Mammary epithelial cell (primary cell): ENCODE measurements at places on chromosomes 6 and 20.

DNA sequence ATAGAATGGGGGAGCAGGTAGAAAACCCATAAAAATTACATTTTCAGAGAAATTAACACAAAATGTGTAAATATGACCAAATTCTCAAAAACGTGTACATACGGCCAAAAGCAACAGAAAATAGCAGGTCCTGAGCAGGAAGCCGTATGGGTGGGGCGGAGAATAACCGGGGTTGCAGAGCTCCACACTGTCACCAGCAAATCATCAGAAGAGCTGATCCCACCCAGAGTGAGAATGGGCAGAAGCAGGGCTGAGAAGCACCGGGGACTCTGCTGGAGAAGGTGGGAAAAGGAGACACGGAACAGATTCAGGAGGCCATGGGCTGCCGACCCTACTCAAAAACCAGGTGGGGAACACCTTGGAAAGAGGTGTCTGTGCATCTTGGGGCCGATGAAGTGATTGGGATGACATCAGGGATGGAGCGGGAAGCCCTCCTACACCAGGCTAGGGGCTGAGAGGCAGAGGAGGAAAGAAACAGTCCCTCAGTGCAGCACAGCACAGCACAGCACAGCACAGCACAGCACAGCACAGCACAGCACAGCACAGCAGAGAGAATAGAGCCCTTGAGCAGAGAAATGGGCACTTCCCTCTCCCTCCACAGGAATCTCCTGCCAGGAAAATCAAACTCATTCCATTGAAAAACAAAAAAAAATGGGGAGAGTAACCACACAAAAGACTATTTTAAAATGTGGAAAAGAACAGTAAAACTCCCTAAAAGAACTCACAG, 22.3 kb downstream of the STX7 start:
- no peak for DNase-seq

GRCh38 chr20:59938221-59938620, 1.9 kb downstream of the PPP1R3D start:
- peak; percentile 33 for DNase-seq

DNA sequence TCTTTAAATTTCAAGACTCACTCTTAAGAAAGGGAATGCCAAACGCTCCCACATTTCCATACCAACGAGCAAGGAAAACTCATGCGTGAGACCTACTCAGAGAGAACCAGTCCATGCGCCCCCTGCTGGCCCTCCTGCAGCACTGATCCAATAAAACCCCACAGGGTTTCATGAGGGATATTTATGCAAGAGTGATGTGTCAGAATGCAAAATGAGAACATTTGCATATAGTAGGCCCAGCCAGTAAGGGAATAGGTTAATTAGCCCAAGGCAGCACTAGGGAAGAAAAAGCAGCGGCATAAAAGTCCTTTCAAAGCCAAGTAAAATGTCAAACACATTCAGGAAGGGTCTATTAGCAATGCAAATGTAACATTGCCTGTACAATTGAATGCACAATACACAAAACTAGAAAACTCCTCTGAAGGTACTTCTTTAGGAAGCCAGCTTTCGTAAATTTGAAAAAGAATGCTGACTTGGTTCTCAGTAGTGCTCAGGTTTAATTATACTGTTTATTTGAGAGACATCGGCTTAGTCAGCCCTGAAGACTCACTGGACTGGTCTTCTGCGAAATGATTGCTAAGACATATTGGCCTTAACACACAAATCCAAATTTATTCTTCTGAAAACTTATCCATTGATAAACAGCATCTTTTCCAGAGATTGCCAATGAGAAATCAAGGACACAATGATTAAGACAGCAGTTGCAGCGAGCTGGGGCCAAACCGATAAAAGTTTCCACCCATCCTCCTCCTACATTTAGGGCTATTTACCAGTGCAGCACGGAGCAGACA, 93.2 kb downstream of the GMPR start:
- DNase-seq: peak; percentile 64

DNA sequence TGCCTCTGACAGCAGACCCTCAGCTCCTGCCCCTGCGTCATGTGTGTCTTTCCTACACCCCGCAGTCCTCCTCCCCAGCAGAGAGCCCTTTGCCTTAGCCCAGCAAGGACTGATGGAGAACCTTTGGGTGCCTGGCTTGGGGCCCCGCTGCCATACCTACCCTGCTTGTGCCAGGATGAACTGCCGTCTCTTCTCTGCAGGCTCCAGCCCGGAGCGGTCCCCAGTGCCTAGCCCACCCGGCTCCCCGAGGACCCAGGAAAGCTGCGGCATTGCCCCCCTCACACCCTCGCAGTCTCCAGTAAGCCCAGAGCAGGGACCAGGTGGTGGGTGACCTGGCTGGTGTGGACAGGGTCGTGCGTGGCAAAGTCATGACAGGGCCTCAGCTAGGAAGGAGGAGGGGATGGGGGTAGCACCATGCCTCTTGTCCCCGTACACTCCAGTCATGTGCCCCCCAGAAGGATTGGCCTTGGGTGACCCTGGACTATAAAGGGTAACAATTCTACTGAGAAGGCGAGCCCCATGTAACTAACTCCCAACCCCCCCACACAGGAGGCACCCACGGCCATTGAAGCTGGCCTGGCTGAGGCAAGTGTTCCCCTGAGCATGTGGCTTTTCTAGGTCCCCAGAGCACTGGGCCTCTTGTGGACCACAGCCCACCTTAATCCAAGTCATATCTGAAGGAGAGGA, 8.3 kb downstream of the HSPA12B start:
- no peak for DNase-seq

GRCh38 chr6:19605624-19606023, 231.5 kb upstream of the ID4 start:
- no peak for DNase-seq

- no peak for DNase-seq
Observed at GRCh38 chr20:25389858-25390537, 637 bp downstream of the ABHD12 start.

- peak; percentile 40 for DNase-seq
Observed at GRCh38 chr6:161411265-161411944, 137.5 kb upstream of the AGPAT4 start.

GRCh38 chr6:31680226-31681134, at the start of gene LY6G5C:
TSS of gene LY6G5C (minus strand) at chr6:31681067. CDS start at chr6:31680373, 694 bp downstream.
- DNase-seq: peak; percentile 69

GRCh38 chr20:42744756-42745465, 444.8 kb downstream of the PTPRT start:
- DNase-seq: no peak

DNA sequence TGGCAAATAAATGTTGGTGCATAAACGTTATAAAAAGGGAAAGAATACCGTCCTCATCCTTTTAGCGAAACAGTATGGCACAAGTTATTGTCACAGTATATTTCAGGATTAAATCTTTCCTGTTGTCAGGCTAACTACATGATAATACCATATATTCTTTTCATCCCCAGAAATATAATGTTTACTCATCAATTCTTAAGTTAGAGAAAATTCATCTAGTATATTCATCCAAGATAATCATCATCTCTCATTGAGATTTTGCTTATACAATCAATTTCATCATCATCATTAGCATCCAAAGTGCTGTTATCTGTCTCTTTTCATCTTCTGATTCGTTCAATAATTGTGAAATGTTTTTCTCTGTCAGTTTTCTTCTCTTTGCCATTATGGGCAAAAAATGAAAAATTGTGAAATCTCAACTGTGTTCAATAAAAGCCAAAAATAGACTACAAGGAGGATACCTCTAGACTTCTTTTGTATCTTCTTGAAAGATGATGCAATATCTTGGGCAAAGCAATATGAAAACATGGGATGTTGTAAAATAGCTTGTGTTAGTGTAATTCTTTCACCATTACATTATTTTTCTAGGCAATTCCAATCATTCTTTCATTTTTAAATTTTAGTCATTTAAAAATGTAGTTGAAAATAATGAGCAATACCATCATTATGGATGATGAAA, 2.6 kb downstream of the SPACA1 start:
- no peak for DNase-seq

- DNase-seq: no peak
Observed at GRCh38 chr20:57756921-57757320, 47.1 kb upstream of the PMEPA1 start.

DNA sequence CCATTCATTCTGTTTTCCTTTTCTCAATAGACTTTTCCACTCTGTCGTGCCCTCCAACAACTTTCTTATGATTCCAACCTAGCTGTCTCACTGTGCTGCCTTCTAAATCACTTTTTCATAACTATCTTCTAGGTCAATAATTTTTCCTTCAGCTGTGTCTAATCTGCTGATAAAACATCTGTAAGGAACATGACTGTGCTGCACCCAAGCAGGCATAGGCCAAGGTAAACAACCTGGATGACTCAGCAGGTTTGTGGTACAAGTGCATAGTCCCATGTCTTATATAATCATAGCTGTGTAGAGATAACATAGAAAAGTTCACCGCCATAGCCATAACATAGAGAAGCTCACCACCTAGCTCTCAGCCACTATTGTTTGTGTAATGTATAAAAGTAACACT, 332.3 kb downstream of the PLCB1 start:
- DNase-seq: peak; percentile 18

DNA sequence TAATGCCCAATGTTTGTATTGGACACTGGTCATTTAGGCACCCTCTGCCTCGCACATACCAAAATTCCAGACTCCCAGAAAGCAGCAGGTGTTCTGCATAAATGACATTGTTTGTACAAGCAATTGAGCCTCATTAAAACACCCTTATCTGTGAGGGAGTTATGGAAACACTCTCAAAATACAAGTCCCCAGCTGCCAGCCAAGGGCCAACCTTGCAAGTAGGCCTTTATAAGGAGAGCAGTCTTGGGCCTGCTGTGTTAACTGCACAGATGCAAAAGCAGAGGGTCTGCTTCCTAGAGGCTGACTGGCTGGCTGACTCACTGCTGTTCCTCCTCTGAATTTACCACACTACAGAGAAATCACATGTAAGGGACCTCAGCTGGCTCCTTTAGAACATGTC, 150.4 kb upstream of the HMGN3 start:
- DNase-seq: no peak

- DNase-seq: no peak
Observed at GRCh38 chr20:52913650-52914387, 58.3 kb upstream of the TSHZ2 start.

DNA sequence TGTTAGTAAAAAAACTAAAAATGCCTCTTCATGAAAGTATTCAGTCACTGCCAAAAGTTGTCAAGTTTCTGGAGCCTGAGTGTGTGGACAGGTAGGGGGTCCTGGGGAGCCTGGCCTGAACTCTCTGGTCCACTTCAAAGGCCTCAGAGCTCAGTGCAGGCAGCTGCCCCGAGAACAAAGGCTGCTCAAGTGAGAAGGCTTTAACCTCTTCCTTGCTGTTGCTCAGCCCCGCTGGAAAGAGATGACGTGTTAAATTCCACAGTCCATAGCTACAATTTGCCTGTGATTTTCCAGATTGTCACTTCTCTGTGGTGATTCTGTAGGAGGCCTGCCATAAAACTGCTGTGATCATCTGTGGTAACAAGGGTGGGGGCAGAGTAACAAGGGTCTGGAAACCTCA, 96.9 kb downstream of the FAM120B start:
- DNase-seq: no peak

DNA sequence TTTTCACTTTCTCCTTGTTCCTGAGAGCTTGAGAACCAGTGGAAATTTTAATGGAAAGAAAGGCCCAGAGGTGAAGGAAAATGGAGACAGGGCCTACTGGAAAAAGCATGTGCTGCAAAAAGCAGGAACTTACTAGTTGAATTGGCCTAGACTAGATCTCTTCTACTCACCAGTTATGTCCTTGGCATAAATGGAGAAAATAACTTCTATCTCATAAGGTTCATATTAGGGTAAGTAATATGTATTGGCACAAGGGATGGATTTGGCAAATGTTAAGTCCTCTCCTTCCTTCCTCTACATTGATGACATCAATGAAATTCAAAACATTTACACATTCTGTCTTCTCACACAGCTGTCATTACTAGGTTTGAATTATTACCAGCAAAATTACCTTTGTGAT, 74.0 kb downstream of the NDUFAF5 start:
- DNase-seq: no peak

DNA sequence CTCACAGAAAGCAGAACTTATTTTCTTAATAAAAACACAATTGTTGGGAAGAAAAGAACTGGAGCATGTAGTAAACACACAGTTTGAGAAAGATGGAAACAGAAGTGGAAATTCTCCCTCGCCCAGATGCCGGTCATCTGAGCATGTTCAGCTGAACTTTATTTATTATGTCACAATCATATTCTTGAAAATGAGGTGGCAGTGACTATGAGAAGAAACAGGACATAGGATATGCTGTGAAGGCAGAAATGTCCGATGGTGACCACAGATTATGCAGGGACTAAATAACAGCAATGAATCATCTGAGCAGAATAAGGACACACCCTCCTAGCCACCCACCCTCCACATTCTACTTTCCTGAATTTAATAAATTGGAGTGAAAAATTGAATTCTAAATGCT, 425.3 kb upstream of the NOX3 start:
- no peak for DNase-seq

GRCh38 chr6:79065232-79065631, 12.8 kb downstream of the PHIP start:
- no peak for DNase-seq

DNA sequence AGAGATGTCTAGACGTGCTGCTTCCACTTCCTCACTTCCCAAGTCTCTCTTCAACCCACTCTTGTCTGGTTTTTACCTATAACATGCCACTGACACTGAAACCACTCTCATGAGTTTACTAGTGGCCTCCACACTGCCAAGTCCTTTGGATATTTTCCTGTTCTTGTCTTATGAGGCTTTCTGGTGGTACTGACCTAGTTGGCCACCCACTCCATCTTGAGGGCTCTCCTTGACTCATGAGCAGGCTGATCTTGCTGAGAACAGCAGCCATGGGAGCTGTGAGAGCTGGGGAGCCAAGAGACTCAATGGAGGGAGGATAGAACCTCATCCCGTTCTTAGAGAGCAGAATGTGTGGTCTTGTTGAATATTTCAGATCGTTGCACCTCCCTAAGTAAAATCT, 283.4 kb upstream of the PRDM1 start:
- DNase-seq: no peak

- no peak for DNase-seq
Observed at GRCh38 chr6:15574486-15574885, 88.3 kb downstream of the DTNBP1 start.

GRCh38 chr6:160534050-160534696, 129.9 kb downstream of the LPA start:
- DNase-seq: peak; percentile 25

GRCh38 chr6:119497988-119498727, 148.6 kb upstream of the MAN1A1 start:
- no peak for DNase-seq

DNA sequence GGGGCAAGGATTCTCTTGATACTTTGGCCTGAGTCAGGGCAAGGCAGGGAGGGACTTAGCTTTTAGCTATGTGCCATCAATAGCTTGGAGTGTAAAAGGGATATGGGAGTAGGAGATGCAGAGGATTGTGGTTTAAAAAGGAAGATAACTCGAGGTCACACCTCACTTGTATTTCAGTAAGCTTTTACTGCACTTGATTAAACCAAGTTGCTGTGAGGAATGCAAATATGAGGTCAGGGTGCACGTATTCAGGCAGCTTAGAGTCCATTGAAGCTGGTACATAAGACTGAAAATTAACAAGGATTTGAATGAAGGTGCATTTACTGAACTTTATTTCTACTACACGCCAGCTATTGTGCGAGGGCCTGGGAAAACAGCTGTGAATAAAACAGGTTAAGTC, 32.1 kb downstream of the DSTN start:
- DNase-seq: no peak
